Naive thymus-derived CD4-positive, alpha-beta T cell (primary cell): ENCODE measurements at places on chromosomes 2 and 18.

- no peak for DNase-seq
These were observed 48.8 kb upstream of the PPM1B start for GRCh38 chr2:44119878-44120277.

GRCh38 chr2:204749319-204749718 is 204.0 kb downstream of the PARD3B start:
- DNase-seq, result no peak

- no peak for DNase-seq
These were observed 181.8 kb downstream of the SNTG2 start for GRCh38 chr2:1132328-1132969.

GRCh38 chr2:61951881-61952280 is 46.4 kb downstream of the COMMD1 start:
- DNase-seq, result no peak

DNA sequence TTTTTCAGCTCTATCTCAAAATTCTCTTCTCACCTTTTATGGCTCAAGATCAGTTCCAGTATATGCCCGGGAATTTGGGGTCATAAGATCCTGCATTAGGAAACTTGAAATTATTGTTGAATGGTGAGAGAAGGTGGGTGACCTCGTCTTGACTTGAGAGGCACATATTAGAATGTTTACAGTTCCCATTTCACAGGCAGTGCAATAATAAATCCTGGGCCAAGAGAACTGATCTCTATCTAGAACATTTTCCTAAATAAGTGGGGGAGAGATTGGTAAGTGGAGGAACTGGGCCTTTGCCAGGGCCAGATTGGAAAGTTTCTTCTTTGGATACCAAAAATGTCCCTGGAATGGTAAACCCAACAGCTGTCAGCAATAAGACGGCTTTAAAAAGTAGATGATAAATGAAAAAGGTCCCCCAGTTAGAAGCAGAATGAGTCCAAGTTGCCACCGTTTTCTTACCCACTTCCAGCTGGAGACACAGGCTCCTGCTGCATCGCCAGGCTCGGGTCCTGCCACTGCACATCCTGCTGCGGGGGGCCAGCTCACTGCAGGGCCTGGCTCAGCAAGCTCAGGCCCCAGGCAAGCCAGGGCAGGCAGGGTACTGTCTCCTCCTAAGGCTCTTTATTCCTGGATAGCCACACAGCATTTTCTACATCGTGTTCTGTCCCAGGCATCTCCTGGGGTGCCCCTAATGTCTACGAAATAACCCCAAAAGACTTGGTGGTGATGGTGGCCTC is 126.4 kb upstream of the EPAS1 start:
- no peak for DNase-seq

GRCh38 chr2:98158305-98158704 is 71.3 kb downstream of the VWA3B start:
- DNase-seq, result no peak

DNA sequence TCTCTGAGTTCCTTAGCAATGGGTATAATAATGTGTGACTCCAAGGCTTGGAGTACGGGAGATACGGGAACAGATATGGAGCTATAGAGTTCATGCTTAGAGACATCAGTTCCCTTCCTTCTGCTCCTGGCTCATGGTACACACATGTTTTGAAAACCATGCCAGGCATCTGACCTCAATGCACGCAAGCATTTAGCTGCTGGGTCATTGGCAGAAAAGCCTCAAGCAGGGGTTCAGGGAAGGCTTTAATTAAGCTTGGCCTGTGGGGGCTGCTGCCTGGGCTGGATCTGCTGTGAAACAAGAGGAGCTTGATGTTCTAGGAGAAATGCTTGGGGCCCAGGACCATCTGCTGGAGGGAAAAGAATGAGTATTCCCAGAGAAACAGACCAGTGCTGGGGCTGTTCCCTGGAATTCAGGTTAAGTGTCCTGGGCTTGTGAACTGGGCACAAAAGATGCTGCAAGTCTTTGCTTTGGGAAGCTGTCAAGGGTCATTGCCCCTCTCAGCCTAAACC is 3.2 kb downstream of the ALLC start:
- no peak for DNase-seq

- no peak for DNase-seq
These were observed 47.4 kb upstream of the DSG1 start for GRCh38 chr18:31270578-31270977.

DNA sequence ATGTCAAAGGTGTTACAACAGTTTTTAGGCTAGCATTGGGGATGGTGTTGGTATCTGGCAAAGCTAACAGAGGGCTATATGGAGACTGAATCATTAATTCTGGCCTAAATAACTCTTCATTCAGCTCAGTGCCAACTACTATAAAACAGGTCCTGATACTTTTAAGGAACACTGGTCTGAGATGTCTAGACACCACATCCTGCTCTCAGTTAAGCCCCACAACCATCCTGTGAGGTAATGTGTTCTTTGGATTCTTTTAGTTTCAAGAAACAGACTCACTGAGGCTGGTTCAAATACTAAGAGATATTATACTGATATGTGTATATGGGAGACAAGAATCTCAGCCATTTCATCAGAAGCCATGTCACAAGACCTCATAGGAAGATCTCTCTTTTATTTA is 14.2 kb upstream of the HK2 start:
- DNase-seq, result no peak

- no peak for DNase-seq
These were observed 415.9 kb downstream of the SLC4A3 start for GRCh38 chr2:220043155-220043989.

DNA sequence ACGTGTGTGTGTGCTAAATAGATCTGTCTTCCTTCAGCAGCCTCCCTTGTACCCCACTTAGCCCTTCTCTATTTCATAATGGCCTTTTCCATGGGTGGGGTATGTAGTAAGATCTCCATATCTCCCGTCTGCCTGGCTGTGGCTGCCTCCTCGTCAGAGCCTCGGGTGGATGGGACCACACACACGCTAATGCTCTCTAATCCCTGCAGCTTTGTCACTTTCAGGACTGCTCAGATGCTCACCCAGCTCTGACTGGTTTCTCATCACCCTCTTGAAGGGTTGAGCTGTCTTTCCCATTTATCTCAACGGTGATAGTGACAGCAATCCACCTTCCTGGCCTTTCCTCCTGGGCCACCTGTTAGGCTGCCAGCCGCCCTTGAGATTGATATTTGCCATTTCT is 95.3 kb downstream of the DCC start:
- DNase-seq, result no peak

GRCh38 chr2:32011485-32011960 is 715 bp upstream of the MEMO1 start:
- DNase-seq, result no peak

DNA sequence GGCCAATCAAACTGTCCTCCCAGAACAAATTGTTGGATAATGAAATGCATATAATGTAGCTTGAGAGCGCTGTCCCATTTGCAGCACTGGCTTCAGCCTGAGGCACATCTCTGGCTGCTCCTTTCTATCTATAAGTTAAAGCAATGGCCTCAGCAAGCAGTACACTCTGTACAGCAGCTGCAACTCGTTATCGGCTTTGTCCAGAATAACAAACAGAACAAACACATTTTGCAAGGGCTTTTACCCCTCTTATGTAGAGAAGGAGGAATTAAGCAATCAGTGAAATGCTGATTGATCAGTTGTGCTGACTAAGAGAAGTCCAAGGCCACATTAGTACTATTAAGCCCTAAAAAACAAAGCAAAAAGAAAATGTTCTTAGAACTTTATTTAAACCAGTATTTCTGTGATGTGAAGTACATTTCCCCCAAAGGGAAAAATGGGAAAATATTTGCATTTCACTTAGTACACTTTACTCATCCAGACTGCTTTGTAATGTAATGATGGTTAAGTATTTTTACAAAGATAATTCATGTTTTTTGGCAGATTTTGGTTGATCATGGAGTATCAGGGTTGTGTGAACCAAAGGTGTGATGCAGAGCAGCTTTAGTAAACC is 15.0 kb upstream of the CPS1 start:
- DNase-seq, result no peak

- no peak for DNase-seq
These were observed 20.8 kb downstream of the SP140L start for GRCh38 chr2:230347659-230348305.

DNA sequence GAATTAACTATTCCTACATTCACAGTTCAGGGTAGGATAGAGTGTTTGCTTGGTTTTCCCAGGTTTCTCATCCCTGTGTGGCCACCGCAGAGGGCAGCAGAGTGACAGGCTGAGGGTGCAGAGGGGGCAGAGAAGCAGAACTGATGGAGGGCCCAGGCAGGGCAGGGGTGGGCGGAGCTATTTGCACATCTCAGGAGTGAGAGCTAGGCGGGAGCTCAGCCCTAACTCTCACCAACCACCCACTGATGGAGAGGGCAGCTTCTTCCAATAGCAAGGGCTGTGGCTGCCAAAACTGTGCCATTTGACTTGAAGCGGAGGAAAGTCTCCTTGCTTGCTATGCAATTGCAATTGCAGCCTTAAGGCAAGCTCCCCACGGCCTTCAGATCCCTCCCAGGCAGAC is 12.0 kb upstream of the DARS1 start:
- no peak for DNase-seq

DNA sequence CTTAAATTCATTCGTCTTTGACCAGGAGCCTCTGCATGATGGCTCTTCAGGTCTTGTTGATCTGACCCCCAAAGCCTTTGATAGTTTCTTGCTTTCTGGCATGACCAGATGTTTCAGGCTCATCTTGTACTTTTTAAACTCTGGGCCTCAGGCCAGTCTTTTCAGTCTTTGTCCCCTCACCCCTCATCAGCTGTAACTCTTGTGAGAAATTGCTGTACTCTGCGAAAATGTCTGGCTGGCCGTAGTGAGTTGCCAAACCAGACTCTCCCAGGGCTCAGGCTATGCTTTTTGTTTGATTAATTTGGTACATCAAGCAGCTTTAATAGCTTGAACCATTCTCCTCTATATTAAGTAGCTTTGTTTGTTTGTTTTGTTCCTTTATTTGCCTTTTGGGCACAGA is 75.9 kb downstream of the BABAM2 start:
- no peak for DNase-seq

- no peak for DNase-seq
These were observed 456 bp downstream of the DOK1 start for GRCh38 chr2:74554820-74555531.

DNA sequence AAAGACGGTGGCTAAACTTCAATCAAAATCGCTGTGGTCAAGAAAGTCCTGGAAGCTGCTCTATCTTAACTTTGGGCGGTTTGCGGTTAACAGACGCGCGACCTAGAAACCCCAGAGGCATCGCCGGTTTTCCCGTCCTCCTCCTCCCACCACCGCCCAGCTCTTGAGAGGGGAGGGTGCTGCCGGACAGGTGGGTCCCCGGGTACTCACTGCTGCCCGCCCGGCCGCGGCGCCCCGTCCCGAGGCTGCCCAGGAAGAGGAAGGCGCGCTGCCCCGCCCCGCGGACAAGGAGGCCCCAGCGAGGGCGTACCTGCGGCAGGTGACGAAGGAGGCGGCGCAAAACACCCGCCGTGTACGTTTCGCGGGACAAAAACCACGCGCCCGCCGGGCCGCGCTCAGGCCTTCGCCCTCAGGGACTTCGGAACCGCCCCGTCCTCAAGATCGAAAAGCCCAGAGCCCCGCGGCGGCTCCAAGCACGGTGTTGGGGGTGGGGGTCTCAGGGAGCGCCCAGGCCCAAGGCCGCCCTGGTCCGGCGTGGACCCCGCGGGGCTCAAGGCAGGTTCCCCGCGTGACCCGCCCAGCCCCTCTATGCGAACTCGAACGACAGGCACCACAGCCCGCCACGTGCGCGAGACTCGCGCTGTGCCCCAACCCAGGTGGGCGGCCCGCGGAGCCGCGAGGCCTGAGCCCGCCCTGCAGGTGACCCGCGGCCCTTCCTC is at the start of gene SH3YL1:
Gene SH3YL1, minus strand, starts transcription at position 259 of the 719 bp plus-strand sequence. Its CDS starts 48 bp downstream, at position 211.
- peak; percentile 60 for DNase-seq

GRCh38 chr2:98692090-98693054 is 38.6 kb downstream of the MGAT4A start:
- DNase-seq, result no peak

DNA sequence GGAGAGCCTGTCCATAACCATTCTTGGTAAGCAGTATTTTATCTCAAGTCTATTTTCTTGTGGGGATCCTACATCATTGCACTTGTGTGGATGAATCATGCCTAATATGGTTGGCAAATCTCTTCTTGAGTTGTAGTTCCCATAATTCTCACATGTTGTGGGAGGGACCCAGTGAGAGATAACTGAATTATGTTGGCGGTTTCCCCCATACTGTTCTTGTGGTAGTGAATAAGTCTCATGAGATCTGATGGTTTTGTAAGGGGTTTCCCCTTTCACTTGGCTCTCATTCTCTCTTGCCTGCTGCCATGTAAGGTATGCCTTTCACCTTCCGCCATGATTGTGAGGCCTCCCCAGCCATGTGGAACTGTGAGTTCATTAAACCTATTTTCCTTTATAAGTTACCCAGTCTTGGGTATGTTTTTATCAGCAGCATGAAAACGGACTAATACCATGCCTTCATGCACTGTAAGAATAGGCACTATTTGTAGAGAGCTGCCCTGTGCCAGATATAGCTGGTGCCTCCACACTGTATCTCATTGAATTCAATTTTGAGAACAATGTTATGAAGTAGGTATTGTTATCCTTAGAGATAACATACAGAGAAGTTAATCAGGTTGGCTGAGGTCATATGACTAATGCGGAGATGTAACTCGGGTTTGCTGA is 148.3 kb downstream of the PLCL1 start:
- DNase-seq, result no peak

- DNase-seq, result no peak
These were observed 105.9 kb downstream of the RBMS1 start for GRCh38 chr2:160387558-160388262.

DNA sequence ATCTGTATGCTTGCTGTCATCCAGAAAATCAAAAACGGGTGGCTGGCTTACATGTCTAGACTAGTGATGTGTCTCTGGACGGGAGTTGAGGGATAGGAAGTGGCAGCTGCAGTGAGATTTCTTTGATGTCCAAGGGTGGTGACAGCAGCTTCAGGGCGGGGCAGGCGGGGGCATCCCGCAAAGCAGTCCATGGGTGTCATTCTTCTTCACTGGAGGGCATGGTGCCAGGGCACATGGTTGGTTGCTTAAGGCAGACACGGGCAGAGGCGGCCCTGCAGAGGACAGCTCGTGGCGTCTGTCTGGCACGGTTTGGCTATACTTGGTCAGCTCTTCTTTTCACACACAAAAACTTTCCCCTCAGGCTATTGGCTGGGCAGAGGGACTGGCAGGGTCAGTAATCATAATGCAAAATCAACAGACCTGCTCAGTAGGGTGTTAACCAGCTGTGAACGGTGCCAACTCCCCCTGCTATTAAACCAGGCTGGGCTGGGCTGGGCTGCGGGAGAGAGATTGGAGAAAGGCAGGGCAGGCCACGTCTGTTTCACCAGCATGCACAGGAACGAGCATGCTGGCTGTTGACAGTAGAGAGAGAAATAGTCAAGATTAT is 63.7 kb downstream of the COL4A3 start:
- no peak for DNase-seq

GRCh38 chr2:147172493-147173188 is 672.2 kb upstream of the ACVR2A start:
- DNase-seq, result no peak
